ENCODE measurements at places on chromosomes 3 and 15.
A peak's percentile ranks its signal among the peaks of the same experiment; 100 is the strongest.

DNA sequence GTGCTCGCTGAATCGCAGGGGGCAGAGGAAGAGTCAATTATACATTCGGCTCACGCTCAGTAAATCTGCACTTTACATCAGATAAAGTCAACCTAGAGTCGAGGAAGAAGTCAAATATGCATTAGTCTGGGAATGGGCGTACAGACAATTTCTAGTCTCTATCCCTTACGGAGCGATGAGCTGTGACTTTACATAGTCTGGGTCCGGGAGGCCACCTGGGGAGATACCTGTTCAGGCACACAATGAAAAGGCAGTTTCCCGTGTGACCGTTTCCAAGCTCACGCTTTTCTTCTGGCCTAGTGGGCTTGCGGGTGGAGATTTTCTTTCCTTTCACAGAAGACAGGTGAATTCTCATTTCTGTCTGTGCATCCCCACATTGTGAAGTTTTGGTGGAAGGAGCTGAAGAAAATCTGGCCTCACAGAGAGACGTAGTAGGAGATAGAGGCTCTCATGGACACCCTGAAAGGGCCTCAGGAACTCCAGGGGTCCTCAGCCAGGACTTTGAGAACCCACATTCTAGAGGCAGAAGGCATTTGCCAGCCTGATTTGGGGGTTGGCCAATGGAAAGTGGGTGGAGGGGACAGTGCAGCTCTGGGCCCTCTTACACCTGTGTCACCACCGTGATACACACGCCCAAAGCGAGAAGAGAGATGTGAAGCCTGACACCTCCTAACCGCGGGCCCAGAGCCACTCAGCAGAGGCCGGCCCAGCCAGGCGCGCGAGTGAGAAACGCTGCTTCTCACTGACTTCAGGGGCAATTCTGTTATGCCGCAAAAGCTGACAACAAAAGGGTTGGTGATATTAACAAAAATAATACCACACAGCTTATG lies 10.7 kb upstream of the OCA2 start:
- DNase-seq = no peak

GRCh38 chr15:76114561-76114960 lies 54.8 kb downstream of the TMEM266 start:
- DNase-seq = no peak

DNA sequence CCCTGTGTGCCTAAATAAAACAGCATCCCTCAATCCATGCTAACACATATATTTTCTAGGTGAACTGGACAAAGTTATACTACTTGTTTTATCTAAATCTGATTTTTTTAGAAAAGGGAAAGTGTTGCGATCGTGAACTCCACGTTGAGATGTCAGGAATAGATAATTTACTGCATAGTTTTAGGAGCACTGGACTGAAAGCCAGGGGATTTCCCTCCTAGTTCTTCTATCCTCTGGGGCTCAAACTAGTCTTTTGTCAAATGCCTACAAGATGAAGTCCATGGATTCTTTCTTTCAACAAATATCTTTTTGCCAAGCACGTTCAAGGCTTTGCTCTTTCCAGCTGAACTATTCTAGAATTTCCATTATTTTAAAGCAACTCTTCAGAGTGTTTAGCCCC lies 617 bp upstream of the HPS3 start:
- DNase-seq = peak; percentile 1

- peak; percentile 68 for DNase-seq
Observed at GRCh38 chr3:152474585-152474984, 205.9 kb downstream of the MBNL1 start.

DNA sequence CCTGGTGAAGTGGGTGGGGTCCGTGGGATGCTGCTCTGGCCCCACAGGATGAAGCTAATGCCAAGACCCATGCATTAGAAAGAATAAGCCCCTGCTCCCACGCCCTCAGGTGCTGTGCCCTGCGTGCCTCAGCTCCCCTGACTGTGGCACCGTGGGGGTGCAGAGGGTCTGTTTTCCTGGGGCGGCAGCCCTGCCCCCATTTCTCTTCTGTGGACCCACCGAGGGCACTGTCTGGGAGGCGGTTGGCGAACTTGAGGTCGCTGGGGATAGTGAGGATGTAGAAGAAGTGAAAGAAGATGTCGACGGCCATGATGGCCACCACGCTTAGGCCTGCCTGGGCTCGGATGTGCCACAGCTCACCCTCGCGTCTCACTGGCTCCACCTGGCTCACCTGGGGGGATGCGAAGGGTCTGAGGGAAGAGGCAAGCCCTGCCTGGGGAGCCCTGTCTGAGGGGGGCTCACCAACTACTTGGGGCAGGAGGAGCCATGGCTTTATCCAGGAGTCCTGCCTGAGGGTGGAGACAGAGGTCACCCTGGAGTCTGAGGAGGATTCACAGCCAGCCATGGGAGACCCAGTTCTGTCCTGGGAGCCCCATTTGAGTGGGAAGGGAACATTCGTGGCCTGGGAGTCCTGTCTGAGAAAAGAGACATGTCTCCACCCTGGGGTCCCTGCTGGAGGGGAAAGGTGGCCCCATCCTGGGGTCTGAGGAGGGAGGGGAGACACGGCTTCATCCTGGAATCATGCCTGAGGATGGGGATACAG lies 5.1 kb downstream of the HHATL start:
- DNase-seq = no peak

DNA sequence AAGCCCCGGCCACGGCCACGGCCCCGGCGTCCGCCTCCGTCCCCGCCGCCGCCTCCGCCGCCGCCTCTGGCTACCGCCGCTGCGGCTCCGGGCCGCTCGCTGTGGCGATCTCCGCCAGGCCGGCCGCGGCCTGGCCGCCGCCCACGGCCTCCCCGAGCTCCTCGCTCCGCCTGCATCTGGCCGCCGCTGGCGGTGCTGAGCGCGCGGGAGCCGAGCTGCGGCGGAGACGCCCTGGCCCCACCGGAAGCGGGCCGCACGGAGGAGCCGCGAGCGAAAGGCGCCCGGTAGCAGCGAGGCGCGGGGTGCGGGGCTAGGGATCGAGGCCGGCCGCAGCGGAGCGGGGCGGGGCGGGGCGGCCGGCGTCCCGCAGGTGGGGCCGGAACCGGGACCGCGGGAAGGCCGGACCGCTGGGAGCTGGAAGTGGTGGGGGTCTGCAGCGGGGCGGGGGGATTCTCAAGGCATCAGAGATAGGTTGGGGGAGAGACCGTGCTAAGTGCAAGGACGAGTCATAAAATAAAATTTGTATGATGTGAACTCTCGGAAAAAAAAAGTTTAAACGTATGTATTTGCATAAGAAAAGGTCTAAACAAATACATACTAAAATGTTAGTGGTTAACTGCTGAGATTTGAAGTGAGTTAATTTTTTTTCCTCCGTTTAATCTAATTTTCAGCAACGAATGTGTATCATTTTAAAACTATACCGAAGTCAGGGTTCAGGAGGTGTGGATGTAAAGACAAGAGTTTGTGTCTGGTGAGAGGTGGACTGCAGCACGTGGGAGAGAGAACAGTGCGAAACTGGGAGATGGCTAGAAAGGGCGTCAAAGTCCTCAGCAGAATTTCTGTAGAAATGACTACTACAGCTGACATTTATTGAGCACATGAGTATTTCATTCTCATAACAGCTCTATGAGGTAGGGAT lies at the start of gene AVEN:
Gene AVEN (minus strand): TSS at position 334 of the 919 bp plus-strand sequence. CDS start 158 bp downstream, at position 176.
- peak; percentile 53 for DNase-seq

DNA sequence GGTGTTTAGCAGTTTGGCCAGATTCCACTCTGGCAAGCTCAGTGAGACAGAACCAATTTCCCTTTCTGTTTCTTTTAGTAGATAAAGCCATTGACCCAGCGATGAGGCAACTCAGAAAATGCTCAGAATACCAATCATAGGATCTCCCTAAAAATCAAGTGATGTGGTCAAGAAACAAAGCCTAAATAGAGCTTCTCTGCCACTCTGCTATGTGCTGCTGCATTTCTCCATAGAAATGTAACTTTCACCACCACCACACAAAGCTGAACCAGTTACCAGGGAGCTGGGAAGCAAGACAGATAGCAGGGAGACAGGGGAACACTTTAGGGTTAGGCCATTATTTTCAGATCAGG lies 109.8 kb downstream of the RPL22L1 start:
- DNase-seq = peak; percentile 66

GRCh38 chr15:73633991-73634495 lies 854 bp upstream of the NPTN start:
- DNase-seq = peak; percentile 94
